ENCODE measurements at places on chromosomes 6 and 20. TPM values are rescaled to one million over a fixed set of nuclear protein-coding genes. Genes with fewer than 3 reads are reported as not detected.

DNA sequence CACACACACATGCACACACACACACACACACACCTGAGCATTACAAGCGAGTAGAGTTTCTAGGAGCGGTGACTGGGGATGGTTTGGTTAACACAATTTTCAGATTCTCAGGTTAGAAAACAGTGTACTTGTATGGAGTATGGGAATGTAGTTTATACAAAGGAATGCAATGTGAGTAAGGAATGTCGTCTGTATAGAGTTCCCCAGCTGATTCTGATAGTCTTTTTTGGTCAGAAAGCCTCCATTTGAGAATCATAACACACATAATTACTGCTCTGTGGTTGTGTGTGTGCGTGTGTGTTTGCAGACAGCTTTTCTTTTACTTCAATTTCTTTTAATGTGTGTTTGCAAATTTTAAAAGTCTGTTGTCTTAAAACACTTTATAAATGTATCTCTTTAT, 93.2 kb downstream of the MYO6 start:
- no peak overlapping the region for H3K4me3 ChIP-seq
- H3K27me3 ChIP-seq = no peaks in the 10 kb centered on the region
- peak; percentile 35 for DNase-seq
- H3K36me3 ChIP-seq = no peaks in the 10 kb centered on the region
- H3K27ac ChIP-seq = no peak overlapping the region
- H3K4me1 ChIP-seq = no peaks in the 10 kb centered on the region

DNA sequence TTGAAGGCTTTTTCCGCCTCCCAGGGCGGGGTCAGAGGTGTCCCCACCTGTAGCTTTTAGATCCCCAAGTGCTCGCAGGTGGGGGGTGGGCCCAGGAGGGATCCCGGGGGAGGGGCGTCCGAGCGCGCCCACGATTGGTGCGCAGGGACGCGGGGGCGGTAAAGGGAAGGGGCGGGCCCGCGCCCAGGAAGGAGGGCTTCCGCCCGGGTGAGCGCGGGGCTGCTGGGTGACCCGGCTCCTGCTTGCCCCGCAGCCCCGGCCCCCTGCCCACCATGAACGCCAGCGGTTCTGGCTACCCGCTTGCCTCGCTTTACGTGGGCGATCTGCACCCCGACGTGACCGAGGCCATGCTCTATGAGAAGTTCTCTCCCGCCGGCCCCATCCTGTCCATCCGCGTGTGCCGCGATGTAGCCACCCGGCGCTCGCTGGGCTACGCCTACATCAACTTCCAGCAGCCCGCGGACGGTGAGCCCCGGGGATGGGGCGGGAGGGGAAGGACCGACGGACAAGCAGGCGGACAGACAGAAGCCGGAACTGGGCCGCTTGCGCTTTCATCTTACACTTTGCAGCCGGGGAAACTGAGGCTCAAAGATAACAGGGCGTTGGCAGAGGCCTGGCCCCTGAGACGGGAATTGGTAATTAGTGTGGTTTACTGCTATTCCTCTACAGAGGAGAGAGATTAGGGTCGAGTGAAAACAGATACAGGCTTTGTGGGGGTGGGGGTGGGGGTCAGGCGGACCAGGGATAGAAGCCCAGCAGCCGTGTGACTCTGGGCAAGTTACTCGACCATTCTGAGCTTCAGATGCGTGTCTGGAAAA, at the start of gene PABPC1L:
TSS of gene PABPC1L (plus strand) at position 189 of the 818 bp plus-strand sequence. CDS start at position 273, 84 bp downstream.
- peak within 1 kb of the TSS; percentile 6 for H3K27ac ChIP-seq
- DNase-seq = peak; percentile 41
- peaks cover 34% of the 10 kb centered on the region for H3K36me3 ChIP-seq
- peaks cover 3% of the 10 kb centered on the region for H3K4me1 ChIP-seq
- peak within 1 kb of the TSS; percentile 67 for H3K4me3 ChIP-seq

DNA sequence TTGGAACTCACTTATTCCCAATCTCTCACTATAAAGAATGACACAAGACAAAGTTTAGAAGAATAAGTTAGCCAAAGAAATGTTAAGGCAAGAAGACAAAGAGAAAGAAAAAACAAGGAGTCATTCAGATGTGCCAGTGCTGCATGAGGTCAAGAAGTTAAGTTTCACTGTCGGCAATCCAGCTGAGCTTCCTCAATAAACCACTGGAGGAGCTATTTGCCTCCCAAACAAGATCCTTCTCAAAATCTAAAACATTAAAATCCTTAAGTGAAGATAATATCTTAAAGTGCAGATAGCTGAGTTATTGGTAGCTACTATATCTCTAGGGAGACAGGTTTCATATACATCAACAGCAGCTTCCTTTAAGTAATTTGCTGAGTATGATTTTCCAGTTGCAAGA, 512.3 kb downstream of the HDGFL1 start:
- no peak overlapping the region for H3K4me3 ChIP-seq
- H3K4me1 ChIP-seq = no peaks in the 10 kb centered on the region
- no peak for DNase-seq
- H3K27me3 ChIP-seq = no peaks in the 10 kb centered on the region
- no peak overlapping the region for H3K27ac ChIP-seq
- H3K36me3 ChIP-seq = no peaks in the 10 kb centered on the region

DNA sequence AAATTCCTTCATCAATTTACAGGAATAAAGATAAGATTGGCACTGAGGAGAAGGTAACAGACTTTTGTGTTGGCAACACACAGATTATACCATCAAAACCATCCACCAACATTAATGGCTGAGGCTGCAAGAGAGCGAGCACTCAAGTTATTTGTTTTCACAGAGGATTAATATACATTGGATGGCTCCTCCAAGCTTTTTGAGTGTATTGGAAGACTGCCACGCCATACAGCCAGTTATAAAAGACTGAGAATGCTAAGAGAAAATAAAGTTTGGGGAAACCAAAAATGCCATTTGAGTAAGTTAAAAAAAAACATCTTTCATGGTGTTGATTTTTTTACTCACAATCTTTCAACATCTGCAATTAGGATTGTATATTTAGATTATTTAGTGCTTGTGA, 973.8 kb upstream of the SLC35B3 start:
- no peak overlapping the region for H3K27ac ChIP-seq
- no peak overlapping the region for H3K4me3 ChIP-seq
- H3K4me1 ChIP-seq = peaks cover 13% of the 10 kb centered on the region
- H3K27me3 ChIP-seq = no peaks in the 10 kb centered on the region

- H3K36me3 ChIP-seq = no peaks in the 10 kb centered on the region
- H3K4me1 ChIP-seq = no peaks in the 10 kb centered on the region
- H3K4me3 ChIP-seq = no peak overlapping the region
- no peaks in the 10 kb centered on the region for H3K27me3 ChIP-seq
These were observed 40.7 kb downstream of the DACT2 start for GRCh38 chr6:168278904-168279303.

DNA sequence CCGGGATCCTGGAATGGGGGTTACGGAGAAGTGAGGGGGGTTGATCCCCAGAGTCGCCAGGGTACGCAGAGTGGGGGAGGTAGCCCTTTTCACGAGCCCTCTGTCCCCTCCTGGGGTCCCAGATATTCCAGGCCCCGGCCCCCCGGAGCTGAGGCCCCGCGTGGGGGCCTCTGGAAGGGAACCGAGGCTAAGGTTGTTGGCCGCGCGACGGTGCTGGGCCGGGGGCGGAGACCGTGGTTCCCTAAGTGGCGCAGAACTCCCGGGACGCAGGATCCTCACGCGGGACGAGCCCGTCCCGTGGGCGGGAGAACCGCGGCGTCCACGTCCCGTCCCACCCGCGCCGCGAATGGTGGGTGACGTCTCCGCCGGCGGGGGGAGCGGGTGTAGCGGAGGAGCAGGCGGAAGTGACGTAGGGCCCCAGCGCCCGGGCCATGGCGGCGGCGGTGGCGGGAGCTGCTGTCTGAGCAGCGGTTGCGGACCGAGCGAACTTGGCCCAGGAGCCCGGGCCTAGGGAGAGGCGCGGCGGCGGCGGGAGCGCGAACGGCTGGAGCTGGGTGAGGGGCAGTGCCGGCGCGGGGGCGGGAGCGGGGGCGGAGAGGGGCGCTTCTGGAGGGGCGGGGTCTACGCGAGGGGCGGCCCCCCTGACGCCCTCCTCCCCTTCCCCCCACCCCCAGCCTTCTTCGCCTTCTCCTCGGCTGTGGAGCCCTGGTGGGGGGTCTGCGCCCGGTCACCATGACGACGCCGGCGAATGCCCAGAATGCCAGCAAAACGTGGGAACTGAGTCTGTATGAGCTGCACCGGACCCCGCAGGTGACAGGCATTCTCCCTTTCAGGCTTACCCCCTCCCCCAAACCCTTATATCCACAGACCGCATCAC, at the start of gene RING1:
TSS of gene RING1 (plus strand) at position 410 of the 877 bp plus-strand sequence. CDS start at position 733, 323 bp downstream.
- H3K36me3 ChIP-seq = peaks cover 20% of the 10 kb centered on the region
- peak within 1 kb of the TSS; percentile 96 for H3K27ac ChIP-seq
- no peaks in the 10 kb centered on the region for H3K27me3 ChIP-seq
- peak; percentile 44 for DNase-seq
- peak within 1 kb of the TSS; percentile 80 for H3K4me3 ChIP-seq

GRCh38 chr6:90351696-90352095, 55.1 kb upstream of the BACH2 start:
- DNase-seq = peak; percentile 55
- H3K27me3 ChIP-seq = no peaks in the 10 kb centered on the region
- no peaks in the 10 kb centered on the region for H3K4me1 ChIP-seq
- no peaks in the 10 kb centered on the region for H3K36me3 ChIP-seq
- H3K4me3 ChIP-seq = no peak overlapping the region

DNA sequence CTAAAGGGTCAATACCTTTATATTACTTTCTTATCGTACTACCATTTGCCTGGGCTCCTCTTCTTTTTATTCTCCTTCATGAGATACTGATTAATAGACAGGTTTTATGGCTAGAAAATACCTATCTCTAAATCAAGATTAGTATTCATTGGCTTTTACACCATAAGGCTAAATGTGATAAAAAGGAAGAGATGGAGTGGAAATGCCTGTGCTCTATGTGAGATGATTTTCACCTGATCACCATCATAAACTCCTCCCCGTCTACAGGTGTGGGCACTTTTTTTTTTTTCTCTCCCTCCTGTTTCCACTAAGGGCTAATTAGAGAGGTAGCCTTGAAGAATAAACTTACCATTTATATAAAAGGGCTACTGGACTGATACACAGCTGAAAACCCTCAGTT, at the start of gene GLYATL3:
TSS of gene GLYATL3 (plus strand) at position 301 of the 400 bp plus-strand sequence. CDS start 12,068 bp downstream, outside the sequence.
- DNase-seq = no peak
- H3K4me3 ChIP-seq = no peak within 1 kb of the TSS
- H3K4me1 ChIP-seq = no peaks in the 10 kb centered on the region
- H3K27me3 ChIP-seq = no peaks in the 10 kb centered on the region
- H3K36me3 ChIP-seq = no peaks in the 10 kb centered on the region

DNA sequence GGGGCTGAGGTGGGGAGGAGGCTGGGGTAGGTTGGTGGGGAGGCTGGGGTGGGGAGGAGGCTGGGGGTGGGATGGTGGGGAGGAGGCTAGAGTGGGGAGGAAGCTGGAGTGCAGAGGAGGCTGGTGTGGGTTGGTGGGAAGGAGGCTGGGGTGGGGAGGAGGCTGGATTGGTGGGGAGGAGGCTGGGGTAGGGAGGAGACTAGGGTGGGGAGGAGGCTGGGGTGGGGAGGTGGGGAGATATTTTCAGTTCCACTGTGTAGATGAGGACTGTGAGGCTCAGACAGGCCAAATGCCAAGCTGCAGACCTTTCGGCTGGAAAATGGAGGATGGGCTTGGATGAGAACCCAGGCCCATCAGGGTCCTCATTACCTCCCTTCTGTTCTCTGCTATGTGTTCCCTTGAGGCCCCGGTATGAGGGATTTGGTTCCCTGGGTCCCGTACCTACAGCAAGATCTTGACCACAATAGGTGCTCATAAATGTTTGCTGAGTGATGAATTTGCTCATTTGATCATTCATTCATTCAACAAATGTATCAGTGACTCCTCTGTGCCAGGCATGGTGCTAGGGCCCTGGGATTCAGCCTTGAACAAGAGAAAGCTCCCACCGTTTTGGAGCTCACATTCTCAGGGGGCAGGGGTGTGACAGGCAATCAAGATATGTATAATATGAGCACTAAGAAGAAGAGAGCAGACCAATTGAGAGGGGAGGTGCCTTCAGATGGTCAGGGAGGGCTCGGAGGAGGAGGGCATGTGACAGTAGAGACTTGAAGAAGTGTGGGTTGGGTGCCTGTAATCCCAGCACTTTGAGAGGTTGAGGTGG, 36.1 kb upstream of the NOL4L start:
- no peak for DNase-seq
- no peak overlapping the region for H3K27ac ChIP-seq
- peaks cover 4% of the 10 kb centered on the region for H3K27me3 ChIP-seq
- H3K4me3 ChIP-seq = no peak overlapping the region
- H3K36me3 ChIP-seq = no peaks in the 10 kb centered on the region

GRCh38 chr6:48311301-48311700, 200.3 kb upstream of the PTCHD4 start:
- H3K36me3 ChIP-seq = no peaks in the 10 kb centered on the region
- no peak overlapping the region for H3K27ac ChIP-seq
- H3K27me3 ChIP-seq = no peaks in the 10 kb centered on the region

- no peaks in the 10 kb centered on the region for H3K36me3 ChIP-seq
- H3K27me3 ChIP-seq = no peaks in the 10 kb centered on the region
- no peaks in the 10 kb centered on the region for H3K4me1 ChIP-seq
- no peak overlapping the region for H3K27ac ChIP-seq
- DNase-seq = no peak
These were observed 131.4 kb upstream of the ENPP5 start for GRCh38 chr6:46302176-46302575.

DNA sequence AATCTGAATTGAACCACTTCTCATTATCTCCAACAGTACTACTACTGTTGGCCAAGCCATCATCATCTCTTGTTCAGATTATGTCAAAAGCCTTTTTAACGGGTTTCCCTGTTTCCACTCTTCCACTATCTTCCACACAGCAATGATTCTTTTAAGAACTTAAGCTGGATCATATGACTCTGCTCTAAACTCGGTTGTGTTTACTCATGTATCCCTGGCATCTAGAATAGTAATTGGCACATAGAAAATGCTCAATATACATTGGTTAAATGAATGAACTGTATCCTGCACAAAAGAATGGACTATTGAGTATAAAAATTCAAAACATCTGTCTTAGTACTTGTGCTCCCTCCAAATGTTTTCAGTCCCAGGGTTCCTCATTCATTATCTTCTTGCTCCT, 2.8 kb upstream of the COX7A2 start:
- peaks cover 5% of the 10 kb centered on the region for H3K4me1 ChIP-seq
- no peak overlapping the region for H3K4me3 ChIP-seq
- H3K27ac ChIP-seq = no peak overlapping the region
- H3K27me3 ChIP-seq = no peaks in the 10 kb centered on the region
- no peaks in the 10 kb centered on the region for H3K36me3 ChIP-seq

GRCh38 chr6:153231048-153231646, 100.1 kb upstream of the RGS17 start:
- no peaks in the 10 kb centered on the region for H3K36me3 ChIP-seq
- H3K4me3 ChIP-seq = no peak overlapping the region
- H3K27ac ChIP-seq = no peak overlapping the region
- DNase-seq = peak; percentile 6
- H3K27me3 ChIP-seq = no peaks in the 10 kb centered on the region

The ZSWIM3 gene
- 4.7 TPM for total RNA-seq

The RAET1G gene
- not detected for total RNA-seq

The FILIP1 gene
- 2.0 TPM for total RNA-seq

The HTR1E gene
- not detected for total RNA-seq

The CST5 gene
- 0.41 TPM for total RNA-seq

The BRD2 gene
- 213 TPM for total RNA-seq

The GSTA2 gene
- not detected for total RNA-seq
